ENCODE measurements at places on chromosomes 6 and 20.
A peak's percentile ranks its signal among the peaks of the same experiment; 100 is the strongest.

DNA sequence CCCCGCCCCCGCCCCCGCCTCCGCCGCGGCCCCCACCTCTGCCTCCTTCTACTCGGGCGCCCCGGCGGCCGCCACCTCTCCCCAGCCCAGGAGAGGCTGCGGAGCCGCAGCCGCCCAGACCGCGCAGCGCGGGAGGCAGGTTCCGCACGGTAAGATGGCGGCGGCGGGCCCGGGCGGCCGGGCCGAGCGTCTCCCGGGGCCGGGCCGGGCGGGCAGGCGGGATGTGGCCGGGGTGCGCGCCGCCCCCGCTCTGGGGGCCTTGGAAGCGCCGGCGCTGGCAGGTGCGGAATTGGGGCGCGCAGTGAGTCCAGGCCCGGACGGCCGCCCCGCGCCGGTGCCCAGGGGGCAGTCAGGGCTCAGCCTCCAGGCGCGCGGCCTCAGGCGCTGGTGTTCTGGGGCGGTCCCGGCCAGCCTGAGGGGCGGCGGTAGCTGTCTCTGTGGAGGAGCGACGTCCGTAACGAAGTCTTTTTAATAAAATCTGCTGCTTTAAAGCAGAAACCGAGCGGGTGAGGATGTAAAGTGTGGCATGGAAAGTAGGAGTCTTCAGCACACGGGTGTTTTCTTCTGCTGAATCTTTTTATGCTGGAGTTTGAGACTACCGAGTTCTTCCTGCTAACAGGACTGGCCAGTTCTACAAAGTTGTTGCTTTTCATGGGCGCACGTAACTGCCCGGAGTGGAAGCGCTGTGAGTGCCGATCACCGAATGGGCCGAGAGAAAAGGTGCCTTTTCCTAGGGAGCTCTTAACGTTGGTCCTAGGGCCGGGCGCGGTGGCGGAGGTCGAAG is at the start of gene GID8:
TSS of gene GID8 (plus strand) at position 43 of the 784 bp plus-strand sequence. CDS start 3,356 bp downstream, outside the sequence.
- peak; percentile 66 for DNase-seq

- DNase-seq, result no peak
These were observed 46.0 kb downstream of the STX7 start for GRCh38 chr6:132466952-132467351.

GRCh38 chr20:44182135-44182765 is 4.7 kb downstream of the JPH2 start:
- no peak for DNase-seq

DNA sequence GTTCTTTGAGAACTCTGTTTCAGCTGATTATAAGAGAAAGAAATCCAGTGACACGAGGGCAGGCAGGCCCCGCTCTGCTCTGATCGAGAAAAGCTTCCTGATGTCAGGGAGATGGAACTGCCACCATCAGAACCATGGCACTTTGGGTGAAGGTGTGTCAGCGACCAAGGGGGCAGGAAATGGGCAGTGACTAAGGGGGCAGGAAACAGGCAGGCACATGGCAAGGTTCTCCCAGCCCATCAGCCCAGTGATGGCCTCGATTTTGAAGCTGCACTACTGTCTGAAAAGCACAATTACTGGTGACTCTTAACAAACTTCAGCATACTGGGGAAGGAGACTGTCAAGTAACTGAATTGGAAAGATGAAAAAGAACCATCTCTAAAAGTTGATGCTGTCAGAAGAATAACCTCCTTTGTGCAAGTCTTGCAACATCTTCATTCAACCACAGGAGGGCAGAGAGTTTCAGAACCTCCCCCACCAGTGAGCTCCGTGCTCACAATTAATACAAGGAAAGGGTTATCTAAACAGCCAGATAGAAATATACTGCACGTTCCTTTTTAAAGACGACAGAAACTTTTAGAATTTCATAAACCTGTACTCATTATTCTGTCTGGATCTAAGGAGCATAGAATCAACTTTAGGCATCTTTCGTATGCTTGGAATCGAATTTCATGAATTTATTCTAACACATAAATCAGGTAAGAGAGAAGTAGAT is 39.1 kb downstream of the TMX4 start:
- DNase-seq, result peak; percentile 26

DNA sequence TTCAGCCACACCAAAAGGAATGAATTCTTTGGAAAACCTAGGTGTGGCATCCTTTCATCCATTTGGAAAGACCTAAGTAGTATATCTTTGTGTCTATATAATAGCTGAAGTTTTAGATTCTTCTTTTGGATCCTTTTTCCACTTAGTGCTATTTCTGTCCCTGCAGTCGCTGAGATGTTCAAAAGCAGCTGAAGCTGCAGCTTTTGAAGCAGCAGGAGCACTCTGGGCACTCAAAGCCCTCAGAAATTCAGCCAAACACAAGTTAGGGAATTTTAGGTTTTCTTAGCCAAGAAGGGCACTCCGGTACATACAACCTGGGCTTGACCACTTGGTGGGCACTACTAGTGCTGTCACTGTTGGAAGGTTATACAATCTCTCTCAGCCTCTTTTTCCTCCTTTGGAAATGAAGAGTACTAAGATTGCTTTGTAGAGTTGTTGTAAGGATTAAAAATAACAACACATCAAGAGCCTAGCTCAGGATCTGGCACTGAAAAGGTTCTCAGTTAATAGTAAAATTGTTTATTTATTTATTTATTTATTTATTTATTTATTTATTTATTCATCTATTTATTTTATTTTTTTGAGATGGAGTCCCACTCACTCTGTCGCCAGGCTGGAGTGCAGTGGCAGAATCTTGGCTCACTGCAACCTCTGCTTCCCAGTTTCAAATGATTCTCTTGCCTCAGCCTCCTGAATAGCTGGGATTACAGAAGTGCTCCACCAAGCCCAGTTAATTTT is 71.9 kb upstream of the SLC22A16 start:
- no peak for DNase-seq

DNA sequence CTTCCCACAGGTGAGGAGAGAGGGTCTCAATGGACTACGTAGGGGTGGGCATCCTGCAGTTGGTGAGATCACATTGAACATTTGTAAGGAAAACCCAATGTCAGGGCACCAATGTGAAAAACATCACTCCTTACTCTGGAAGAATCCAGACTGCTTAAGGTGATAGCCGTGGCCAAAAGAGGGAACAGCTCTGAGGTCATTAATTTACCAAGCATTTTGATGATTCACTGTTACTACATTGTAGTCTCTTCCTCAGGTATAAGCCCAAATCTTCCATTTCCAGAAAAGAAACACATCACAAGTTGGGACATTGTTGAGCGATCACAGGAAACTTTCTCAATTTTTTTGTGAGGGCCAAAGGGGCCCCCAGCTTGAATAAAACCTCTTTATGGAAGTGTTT is 61.1 kb upstream of the SPTLC3 start:
- no peak for DNase-seq

DNA sequence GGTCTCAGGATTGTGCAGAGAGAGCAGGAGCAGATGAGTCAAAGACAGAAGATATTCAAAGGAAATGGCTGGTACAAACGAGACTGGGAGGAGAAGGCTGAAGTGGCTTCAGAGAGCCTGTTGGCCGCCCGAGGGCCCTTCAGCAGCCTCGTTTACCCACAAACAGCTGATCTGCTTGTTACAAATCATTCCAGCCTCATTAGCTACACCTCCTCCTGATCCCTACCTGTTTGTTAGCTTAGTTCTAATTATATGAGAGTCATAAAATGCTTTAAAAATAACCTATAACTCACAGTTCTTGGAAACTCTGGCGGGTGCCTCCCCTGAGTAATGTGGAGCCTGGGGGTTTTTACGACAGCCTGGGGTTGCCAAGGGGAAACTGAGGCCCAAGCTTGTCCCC is 12.6 kb downstream of the GLP1R start:
- no peak for DNase-seq

DNA sequence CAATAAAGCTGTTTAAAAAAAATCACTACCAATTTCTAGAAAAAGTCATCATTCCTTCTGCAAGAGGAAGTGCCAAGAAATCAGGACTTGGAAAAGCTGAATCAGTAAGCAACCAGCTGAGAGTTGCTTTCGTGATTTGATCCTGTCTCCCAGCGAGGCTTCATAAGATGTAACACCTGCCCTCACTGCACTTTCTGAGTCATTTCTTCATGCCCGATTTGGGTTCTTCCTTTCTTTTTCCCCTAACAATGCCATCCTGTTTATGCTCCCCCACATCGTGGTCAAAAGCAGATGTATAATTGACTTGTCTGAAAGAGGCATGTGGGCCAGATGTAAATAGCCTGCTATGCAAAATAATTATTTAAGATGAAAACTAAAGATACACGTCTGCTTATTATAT is 52.1 kb downstream of the RIPOR2 start:
- DNase-seq, result no peak
